ENCODE measurements at places on chromosomes 13 and 19.

- no peak for DNase-seq
Observed at GRCh38 chr19:51145916-51146493, 3.9 kb downstream of the SIGLEC7 start.

DNA sequence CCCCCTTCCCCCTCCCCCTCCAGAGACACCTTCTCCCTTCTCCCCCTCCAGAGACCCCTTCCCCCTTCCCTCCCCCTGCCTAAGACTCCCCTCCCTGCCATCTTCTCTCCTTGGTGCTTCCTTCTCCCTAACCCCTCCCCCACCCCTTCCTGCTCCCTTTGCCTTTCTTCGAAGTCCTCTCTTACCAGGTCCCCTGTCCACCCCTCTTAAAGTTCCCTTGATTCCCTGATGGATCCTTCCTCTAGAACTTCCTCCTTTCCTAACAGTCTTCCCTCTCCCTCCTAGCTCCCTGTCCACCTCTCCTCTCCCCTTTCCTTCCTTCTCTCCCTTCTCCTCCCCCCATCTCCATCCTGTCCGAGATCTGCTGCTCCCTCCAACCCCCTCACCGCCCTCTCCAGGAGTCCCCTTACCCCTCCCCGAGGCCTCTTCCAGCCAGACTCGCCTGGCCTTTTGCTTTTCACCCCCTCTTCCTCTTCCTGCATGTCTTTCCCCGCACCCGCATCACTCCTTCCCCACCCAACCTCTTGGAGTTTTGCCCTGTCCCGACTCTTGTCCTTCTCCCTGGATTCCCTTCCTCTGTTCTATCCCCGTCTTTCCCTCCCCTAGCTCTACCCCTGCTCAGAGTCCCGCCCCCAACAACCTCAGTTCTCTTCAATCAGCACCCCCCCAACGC lies 3.1 kb downstream of the TNFSF9 start:
- DNase-seq: no peak

- no peak for DNase-seq
Observed at GRCh38 chr13:30805603-30806011, 70.3 kb downstream of the ALOX5AP start.

DNA sequence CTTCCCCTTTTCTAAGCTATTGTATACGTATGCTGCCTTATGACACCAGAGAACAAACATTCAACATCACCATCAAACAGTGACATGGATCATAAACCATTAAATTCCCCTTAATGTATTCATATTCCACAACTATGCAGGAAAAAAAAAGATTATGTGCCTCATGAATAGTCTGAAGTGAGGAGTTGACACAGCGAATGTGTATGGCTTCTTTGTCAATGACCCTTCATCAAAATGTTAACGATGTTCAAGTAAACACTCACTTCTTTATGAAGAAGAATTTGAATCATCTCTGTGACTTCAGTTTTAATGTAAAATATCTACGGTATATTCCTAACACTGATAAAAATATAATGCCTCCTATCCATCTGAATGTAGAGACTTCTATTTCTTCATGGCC lies 44.6 kb downstream of the SMAD9 start:
- DNase-seq: no peak

DNA sequence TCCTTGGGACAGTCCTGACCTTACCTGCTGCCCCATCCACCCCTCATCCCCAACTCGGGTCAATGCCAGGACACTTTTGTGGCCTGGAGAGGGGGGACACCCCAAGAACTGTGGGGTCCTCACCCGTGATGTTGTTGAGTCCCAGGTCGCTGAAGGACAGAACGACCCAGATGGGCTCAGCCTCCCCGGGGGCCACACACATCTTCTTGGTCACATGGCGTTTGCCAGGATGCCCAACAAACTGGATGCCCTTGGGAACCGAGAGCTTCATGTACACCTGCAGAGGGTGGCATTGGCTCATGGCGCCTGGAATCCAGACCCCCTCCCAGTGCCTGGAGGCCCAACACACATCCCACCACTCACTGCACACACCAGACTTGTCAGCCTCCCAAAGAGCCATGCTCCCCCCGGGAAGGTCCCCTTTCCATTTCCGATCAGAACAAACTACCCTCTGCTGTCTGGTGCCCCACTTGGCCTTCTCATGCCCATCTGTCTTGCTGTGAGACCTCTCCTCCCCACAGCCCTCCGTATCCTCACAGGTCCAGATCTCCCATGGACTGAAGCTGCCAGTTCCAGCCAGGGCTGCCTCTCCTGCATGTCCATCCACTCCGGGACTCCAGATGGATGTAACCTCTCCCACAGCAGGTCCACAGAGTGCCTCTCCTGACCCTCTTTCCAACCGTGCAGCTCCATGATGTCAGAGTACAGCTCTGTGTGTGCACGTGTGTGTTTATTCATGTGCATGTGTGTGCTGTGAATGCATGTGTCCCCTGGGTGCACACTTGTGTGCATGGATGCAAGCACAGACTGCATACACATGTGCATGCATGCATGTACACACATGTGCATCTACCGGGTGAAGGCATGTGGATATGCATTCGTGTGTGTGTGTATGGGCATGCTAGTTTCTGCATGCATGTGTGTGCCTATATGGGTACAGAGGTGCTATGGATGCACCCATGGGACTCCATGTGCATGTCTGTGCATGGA lies 58.4 kb downstream of the F2RL3 start:
- no peak for DNase-seq

DNA sequence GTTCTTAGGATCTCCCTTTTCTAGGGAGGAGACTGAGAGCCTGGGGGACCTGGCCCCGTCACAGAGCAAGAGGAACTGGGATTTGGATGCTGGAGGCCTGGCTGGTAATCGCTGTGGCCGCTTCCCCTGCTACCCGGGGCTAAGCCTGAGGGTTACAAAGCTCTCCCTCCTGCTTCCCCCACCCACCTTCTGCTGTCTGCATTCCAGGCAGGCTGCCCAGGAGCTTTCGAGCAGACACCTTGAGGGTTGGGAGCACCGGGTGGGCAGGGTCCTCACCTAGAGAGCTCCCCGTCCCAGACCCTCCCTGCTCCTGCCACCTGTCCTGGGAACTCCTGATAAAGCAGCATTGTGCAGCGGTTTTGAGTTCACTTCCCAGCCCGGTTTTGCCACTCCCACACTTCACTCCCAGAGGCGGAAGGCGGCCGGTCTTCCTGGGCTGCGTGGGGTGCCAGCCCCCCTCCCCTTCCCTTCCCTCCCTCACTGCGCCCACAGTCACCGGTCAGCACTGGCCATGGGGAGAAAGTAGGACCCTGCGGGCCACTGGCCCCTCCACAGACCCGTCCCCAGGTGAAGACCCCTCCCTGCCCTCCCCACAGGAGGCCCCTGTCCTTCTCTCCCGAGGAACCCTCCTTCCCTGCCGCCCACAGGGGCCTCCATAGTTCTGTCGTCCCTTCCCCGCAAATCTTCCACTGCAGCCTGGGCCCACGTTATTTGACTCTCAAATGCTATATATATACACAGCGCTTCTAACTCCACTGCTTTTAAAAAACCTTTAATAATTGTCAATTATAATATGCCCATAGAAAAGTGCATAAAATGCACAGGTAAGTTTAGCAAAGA lies 8.1 kb downstream of the PAK4 start:
- no peak for DNase-seq

GRCh38 chr19:17138937-17139598 lies 63.5 kb downstream of the MYO9B start:
- no peak for DNase-seq

DNA sequence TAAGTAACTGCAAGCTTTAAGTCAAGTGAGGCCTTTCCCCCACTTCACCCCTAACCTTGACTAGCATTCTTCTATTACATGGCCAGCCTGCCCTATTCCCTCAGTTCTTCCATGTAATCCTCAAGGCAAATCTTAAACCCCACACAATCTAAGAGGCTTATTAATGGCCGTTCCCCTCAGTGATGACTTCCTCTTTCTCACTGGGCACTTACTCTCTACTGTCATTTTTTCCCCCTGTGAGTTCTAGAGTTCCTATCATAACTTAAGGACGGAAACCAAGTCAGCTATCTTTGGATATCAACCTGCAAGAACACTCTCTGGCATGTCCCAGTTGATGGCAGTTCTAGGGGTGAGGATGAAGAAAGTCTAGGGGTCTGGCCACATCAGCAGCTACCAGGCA lies 131.2 kb downstream of the DCLK1 start:
- DNase-seq: no peak

GRCh38 chr13:24671386-24672113 lies 8.7 kb upstream of the ATP12A start:
- DNase-seq: no peak

GRCh38 chr13:92535222-92536006 lies 691.2 kb upstream of the GPC6 start:
- no peak for DNase-seq

- no peak for DNase-seq
Observed at GRCh38 chr13:73317140-73317539, 258.3 kb downstream of the KLF5 start.

- DNase-seq: no peak
Observed at GRCh38 chr19:57192077-57192420, 749 bp downstream of the ZNF264 start.

GRCh38 chr13:18993884-18994660 lies 187.6 kb downstream of the TUBA3C start:
- DNase-seq: no peak

DNA sequence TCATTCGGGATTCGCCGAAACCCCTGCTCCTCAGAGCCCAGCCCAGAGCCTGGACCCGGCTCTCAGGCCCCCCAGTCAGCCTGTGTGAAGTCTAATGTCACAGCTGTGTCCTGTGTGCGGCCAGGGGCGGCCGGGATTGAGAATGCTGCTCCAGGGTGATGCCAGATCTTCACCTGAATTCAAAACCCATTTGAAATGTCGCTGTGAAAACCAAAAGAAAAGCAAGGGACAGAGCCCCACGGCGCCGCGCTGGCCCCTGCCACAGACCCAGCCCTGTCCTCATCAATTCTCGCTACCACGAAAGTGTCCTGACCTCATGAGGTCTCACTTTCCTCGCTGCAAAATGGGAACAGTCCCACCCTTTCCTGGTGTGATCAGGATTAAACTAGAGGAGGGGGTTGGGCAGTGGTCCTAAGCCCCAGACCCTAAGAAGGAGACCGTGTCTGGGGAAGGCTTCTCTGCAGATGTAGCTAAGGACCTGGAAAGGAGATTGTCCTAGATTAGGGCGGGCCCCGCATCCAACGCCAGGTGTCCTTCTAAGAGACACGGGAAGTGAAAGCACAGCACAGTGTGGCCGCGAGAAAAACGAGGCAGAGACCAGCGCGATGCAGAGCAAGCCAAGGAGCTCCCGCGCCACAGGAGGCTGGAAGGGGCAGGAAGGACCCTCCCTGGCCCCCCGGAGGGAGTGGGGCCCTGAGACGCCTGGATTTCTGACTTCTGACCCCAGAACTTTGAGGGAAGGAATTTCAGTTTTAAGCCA lies 34.0 kb upstream of the SPACA7 start:
- DNase-seq: no peak

DNA sequence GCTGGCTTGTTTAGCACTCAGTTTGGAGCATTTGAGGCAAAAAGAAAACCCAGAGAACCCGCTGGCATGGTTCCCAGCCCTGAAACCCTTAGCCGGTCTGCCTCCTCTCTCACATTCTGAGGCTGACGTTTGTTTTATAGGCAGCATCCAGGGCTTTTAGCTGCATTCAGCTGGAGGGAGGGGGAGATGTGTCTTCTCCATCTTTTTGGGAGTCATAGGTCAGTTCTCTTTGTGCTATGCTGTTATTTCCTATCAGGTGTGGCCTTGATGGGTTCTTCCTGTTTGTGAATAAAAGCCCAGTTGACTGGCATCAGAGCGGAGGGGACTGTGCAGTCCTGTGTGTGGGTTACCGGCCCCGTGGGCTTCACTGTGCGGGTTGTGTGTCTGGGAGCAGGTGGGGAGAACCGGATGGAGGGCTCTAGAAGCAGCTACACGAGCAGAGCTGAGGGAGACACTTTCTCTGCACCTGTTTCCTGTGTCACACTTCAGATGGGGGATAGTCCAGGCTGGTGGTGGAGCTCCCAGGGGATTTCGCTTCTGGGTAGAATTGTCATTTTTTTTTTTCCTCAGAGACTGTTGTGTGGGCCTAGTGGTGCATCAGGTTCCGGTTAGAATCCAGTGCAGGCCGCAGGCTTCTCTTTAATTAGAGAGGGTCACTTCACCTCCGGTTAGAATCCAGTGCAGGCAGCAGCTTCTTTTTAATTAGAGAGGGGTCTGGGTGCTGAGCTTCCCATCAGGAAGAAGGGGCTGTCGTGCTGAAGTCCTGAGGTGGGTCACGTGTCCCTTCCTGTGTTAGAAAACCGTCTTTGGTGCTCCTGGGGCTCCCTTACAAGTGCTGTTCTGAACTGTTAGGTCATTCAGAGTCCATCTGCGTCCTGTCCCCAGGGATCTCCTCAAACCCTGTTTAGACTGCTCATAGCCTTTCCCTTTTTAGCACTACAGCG lies 69.6 kb downstream of the ARHGEF7 start:
- no peak for DNase-seq

- no peak for DNase-seq
Observed at GRCh38 chr19:35533822-35534392, 651 bp downstream of the GAPDHS start.

GRCh38 chr19:38649305-38650171 lies 2.1 kb downstream of the ACTN4 start:
- no peak for DNase-seq

GRCh38 chr13:26502826-26503225 lies 54.7 kb upstream of the WASF3 start:
- DNase-seq: peak; percentile 9

DNA sequence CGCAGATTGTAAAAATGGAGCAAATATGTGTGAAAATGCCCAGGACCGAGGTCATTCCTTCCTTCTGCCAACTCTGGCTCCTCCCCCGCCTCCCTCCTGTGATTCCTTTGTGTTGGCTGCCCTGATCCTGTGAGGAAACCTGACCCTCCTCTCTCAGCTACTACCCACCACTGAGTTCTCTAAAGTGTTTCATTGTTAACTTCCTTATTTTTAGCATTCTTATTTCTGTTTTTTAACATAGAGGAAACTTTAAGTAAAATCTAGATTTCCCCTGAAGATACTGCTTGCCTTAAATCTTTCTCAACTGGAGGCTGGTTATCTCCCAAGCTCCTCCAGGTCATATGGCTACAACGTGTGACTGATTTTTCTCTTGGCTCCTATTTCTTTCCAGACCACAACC lies 21.7 kb upstream of the FBXL3 start:
- DNase-seq: no peak

DNA sequence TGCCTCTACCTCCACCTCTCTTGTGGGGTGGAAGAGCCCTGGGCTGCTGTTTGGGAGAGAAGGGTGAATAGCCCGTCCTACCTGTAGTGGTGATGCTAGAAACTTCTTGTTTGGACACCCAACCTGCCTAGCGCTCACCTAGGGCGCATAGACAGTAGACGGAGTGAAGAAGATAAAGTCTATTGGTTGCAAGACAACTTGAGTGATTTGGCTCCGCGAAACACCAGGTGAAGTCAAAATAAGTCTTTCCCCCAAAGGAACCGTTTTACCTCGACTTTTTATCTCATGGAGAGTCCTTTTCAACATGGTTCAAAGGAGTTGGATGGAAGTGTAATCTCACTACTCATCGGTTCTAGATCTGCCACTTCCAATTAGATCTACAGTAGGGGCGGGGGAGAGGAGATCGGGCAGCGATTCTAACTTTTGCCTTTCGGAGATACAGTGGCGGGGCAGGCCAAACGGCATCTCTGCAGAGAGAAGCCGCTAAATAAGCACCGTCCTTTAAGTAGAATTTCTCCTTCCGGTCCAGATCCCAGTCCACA lies 694 bp upstream of the ZIC5 start:
- no peak for DNase-seq

Measured in stimulated activated CD4-positive, alpha-beta T cell treated with anti-CD3 and anti-CD28 coated beads, Interleukin-15, amount 100 ng/mL, for 1 hour (primary cell).